Mucosa of gallbladder (tissue), 1 donor: ENCODE measurements at places on chromosomes 1 and 21. TPM values are rescaled to one million over a fixed set of nuclear protein-coding genes. Genes with fewer than 3 reads are reported as not detected.

Gene TRPM2
- 13.8 TPM for total RNA-seq

Gene KCNQ4
- total RNA-seq: 3.5 TPM

Gene IVL
- not detected for total RNA-seq

Gene CELA2A
- total RNA-seq: 1.8 TPM

Gene FCRLB
- total RNA-seq: 0.23 TPM

Gene OR14K1
- not detected for total RNA-seq

Gene NR5A2
- 49.0 TPM for total RNA-seq

Gene NMNAT2
- total RNA-seq: 16.9 TPM

Gene S100A5
- total RNA-seq: not detected

Gene SPRR1A
- not detected for total RNA-seq

Gene FALEC
- total RNA-seq: 1.1 TPM

Gene TTC39A
- 62.3 TPM for total RNA-seq

Gene YBX1
- total RNA-seq: 408 TPM

Gene LHX8
- total RNA-seq: 0.83 TPM

Gene ZNF648
- not detected for total RNA-seq

Gene NEXN
- 36.5 TPM for total RNA-seq

Gene HIVEP3
- total RNA-seq: 8.7 TPM

Gene GABRD
- 1.2 TPM for total RNA-seq

Gene ACTA1
- total RNA-seq: 0.17 TPM

Gene FMO4
- 3.6 TPM for total RNA-seq

Gene CEP170
- total RNA-seq: 38.9 TPM

Gene NBPF9
- 18.8 TPM for total RNA-seq

Gene ENTREP3
- total RNA-seq: 49.0 TPM

Gene LEMD1
- total RNA-seq: 1.0 TPM

Gene PITHD1
- total RNA-seq: 49.0 TPM

Gene BATF3
- 4.2 TPM for total RNA-seq

Gene LRRC8B
- total RNA-seq: 21.0 TPM
